ENCODE measurements at places on chromosomes 12 and 14.

DNA sequence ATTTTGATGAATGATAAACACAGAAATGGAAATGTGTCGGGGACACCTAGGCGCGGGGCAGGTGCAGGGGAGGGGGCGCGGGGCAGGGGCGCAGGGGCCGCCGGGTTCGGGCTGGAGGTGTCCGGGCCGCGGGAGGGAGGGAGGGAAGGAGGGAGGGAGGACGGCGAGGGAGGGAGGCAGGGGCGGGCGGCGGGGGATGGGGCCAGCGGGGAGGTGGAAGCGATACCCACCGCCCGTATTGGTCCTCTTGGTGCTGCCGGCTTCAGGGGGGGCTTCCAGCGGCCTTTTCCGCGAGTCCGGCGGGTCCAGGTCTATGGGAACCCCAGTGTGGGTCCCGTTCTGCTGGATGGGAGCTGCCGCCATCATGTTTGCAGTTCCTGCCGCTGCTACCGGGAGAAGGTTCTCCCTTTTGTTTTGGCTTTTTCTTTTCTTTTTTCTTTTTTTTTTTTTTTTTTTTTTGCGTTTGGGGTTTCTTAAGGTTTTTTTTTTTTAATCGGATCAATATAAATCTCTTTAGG lies 703 bp downstream of the NOVA1 start:
- DNase-seq, result peak; percentile 12

GRCh38 chr14:69101331-69101826 lies 51.5 kb downstream of the DCAF5 start:
- peak; percentile 18 for DNase-seq

- peak; percentile 83 for DNase-seq
Measured at GRCh38 chr14:49687942-49688700, at the start of gene POLE2. Gene POLE2 (minus strand): TSS chr14:49688214. CDS start chr14:49688203, 11 bp downstream.

GRCh38 chr12:2238111-2238510 lies 185.3 kb downstream of the CACNA1C start:
- DNase-seq, result no peak

DNA sequence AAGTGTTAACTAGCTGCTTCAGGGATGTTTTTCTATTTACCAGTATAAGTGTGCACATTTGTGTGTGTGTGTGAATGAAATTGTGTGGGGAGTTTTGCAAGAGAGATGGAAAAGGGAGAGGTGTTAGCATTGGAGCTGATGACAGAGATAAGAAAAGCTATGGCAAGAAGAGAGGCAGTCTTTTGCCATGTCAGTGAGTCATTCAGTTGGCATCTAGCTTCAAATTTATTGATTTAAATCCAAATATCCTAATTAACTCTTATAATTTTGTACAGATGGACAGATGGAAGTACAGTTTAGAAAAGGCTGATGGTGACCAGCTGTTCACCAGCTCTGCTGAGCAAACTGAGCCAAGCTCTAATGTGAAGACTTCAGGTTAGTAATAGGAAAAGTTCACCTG lies 3.3 kb upstream of the BHLHE41 start:
- DNase-seq, result no peak

DNA sequence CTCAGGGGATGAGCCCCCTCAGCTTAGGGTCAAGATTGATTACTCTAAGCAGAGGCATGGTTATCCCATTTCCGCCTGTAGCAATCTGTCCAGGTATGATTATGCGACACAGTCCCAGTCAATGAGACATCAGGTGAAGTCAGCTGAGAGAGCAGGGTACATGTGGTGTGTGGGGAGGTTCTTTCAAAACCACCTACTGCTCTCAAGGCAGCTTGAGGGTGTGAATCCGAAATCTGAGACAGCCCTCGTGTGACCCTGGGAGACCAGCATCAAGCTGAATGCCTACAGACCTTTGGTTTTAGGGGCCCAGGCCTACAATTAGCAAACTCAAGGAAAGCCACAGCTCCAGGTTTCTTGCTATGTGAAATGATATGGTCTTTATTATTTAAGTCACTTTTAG lies 275.7 kb downstream of the ITPR2 start:
- no peak for DNase-seq

DNA sequence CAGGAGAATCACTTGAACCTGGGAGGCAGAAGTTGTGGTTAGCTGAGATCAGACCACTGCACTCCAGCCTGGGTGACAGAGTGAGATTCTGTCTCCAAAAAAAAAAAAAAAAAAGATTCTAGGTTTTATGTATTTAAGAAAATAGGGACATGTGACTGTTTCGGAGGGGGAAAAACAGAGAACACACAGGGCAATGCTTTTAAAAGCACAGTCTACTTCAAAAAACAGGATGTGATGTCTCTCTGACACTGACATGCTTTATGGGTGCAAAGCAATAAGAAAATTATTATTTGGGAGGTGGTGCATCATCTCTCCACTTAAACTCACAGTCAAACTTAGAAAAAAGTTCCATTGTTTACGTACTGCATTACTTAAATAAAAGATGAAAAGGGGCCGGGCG lies 28.7 kb downstream of the CLIP1 start:
- DNase-seq, result no peak

GRCh38 chr14:76456891-76457586 lies 81.1 kb downstream of the ESRRB start:
- DNase-seq, result no peak

Measured in HEK293T (cell line).